ENCODE measurements at places on chromosomes 16 and 17. TPM values are rescaled to one million over a fixed set of nuclear protein-coding genes. Genes with fewer than 3 reads are reported as not detected.

TANGO6 gene
- polyA plus RNA-seq = 6.7 TPM

CDT1 gene
- polyA plus RNA-seq = 141 TPM

VMO1 gene
- polyA plus RNA-seq = 0.78 TPM

KRT25 gene
- not detected for polyA plus RNA-seq

PRSS22 gene
- 4.0 TPM for polyA plus RNA-seq

C17orf78 gene
- polyA plus RNA-seq = not detected

MNT gene
- 5.0 TPM for polyA plus RNA-seq

ATXN2L gene
- 131 TPM for polyA plus RNA-seq

EXOC3L1 gene
- 1.3 TPM for polyA plus RNA-seq

ATP2A1 gene
- 1.7 TPM for polyA plus RNA-seq

NPIPB8 gene
- 0.09 TPM for polyA plus RNA-seq

MSLN gene
- 0.50 TPM for polyA plus RNA-seq

HS3ST4 gene
- polyA plus RNA-seq = 1.9 TPM

HAGHL gene
- polyA plus RNA-seq = 26.9 TPM

SEZ6L2 gene
- polyA plus RNA-seq = 65.7 TPM

NTN3 gene
- polyA plus RNA-seq = 0.30 TPM

SLC52A1 gene
- polyA plus RNA-seq = 1.2 TPM

PARD6A gene
- 28.6 TPM for polyA plus RNA-seq

TP53TG3C gene
- not detected for polyA plus RNA-seq

HOXB8 gene
- polyA plus RNA-seq = not detected

NOL11 gene
- 28.2 TPM for polyA plus RNA-seq

PYCARD gene
- polyA plus RNA-seq = 77.9 TPM

CLEC3A gene
- not detected for polyA plus RNA-seq

GPR179 gene
- 0.02 TPM for polyA plus RNA-seq

MAP2K6 gene
- polyA plus RNA-seq = 11.0 TPM

SSTR5 gene
- 0.60 TPM for polyA plus RNA-seq

ZSCAN10 gene
- 314 TPM for polyA plus RNA-seq

CDH15 gene
- polyA plus RNA-seq = 0.60 TPM

CES3 gene
- 2.2 TPM for polyA plus RNA-seq

ACAP1 gene
- polyA plus RNA-seq = 11.9 TPM

RNF222 gene
- polyA plus RNA-seq = not detected

ZNF668 gene
- 14.3 TPM for polyA plus RNA-seq

CFAP97D1 gene
- polyA plus RNA-seq = 0.02 TPM

FBXL19 gene
- 47.2 TPM for polyA plus RNA-seq

UNC13D gene
- 3.6 TPM for polyA plus RNA-seq

ENPP7 gene
- polyA plus RNA-seq = not detected

RAD51C gene
- polyA plus RNA-seq = 21.7 TPM

SDK2 gene
- 5.9 TPM for polyA plus RNA-seq

FBXL20 gene
- 4.3 TPM for polyA plus RNA-seq

ZNF385C gene
- polyA plus RNA-seq = 6.1 TPM

KRT34 gene
- not detected for polyA plus RNA-seq

ZP2 gene
- not detected for polyA plus RNA-seq

MPV17L gene
- 5.4 TPM for polyA plus RNA-seq

Data from H1 (cell line).